ENCODE measurements at places on chromosomes 13 and 19.

DNA sequence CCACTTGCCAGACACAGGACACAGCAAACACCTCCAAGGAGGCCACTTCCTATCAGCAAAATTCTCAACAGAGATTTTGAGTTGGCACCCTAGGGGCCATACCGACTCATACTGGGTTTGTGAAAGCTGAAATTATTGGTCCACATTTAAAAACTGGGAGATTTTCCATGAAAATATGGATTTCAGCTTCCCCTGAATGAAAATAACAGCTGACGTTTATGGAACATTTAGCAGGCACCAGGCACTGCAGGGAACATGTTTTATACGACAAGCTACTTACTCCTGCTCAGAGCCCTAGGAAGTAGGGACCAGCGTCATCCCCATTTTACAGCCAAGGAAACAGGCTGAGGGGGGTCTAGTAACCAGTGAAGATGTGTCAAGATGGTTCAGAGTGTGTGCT, 169.3 kb downstream of the IER2 start:
- DNase-seq = no peak

- DNase-seq = no peak
Observed at GRCh38 chr13:78468621-78469020, 134.7 kb downstream of the POU4F1 start.

- no peak for DNase-seq
Observed at GRCh38 chr13:51943721-51944120, 67.5 kb downstream of the ATP7B start.

GRCh38 chr13:97267418-97268059, 45.4 kb downstream of the MBNL2 start:
- DNase-seq = no peak

GRCh38 chr13:53013113-53013512, 15.5 kb upstream of the OLFM4 start:
- no peak for DNase-seq

- DNase-seq = no peak
Observed at GRCh38 chr19:7857727-7858108, 16.5 kb downstream of the PRR36 start.

DNA sequence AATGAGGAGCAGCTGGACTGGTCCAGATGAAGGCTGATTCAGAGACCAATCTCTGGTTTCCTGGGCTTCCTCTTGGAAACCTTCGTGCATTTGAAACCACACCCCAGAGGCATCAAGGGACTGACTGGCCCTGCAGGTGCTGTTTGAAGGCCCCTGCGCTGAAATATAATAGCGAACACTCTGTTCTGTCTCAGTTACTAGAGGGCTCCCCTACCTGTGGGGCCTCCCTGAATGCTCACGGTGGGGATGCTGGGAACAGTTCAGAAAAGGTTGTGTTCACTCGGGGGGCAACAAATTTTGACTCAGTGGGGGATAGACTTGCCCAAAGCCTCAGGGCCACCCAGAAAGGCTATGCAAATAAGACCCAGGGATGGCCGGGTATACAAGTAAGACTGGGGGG, 6.4 kb downstream of the CCDC8 start:
- peak; percentile 69 for DNase-seq

- DNase-seq = no peak
Observed at GRCh38 chr19:35498984-35499527, 8.8 kb upstream of the KRTDAP start.

DNA sequence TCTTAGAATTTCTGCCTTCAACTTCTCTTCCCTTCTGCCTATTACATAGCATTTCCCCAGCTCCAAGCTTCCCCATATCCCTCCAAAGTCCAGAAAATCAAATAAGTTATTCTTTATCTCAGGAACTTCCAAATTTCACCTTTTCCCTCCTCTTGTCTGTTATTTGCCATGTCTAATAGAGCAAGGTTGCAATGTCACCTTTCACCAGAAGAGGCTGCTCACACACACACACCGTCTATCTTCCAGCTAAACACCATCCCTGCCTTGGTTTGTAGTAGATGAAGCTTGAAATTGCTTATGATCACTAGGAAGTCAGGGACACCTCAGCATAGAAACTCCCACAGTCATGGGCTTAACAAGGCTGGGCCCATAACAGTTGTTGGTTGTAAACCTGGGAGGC, 48.4 kb downstream of the ZNRF4 start:
- DNase-seq = no peak

DNA sequence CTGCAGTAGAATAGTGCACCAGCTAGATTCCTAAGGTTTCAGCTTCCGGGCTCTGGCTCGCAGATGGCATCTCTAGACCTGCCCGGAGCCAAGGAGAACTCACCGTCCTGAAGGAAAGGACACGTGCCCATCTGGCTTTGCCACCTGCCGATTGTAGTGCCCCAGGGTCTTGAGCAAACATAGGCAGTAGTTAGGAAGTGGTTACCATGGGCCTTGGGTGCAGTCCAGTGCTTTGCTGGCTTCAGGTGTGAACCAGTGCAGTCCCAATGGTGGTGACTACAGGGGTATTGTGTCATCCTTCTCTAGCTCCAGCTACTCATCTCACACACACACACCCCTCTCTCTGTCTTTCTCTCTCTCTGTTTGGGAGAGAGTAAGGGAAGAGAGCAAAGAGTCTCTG, 61.4 kb upstream of the TEX29 start:
- no peak for DNase-seq

DNA sequence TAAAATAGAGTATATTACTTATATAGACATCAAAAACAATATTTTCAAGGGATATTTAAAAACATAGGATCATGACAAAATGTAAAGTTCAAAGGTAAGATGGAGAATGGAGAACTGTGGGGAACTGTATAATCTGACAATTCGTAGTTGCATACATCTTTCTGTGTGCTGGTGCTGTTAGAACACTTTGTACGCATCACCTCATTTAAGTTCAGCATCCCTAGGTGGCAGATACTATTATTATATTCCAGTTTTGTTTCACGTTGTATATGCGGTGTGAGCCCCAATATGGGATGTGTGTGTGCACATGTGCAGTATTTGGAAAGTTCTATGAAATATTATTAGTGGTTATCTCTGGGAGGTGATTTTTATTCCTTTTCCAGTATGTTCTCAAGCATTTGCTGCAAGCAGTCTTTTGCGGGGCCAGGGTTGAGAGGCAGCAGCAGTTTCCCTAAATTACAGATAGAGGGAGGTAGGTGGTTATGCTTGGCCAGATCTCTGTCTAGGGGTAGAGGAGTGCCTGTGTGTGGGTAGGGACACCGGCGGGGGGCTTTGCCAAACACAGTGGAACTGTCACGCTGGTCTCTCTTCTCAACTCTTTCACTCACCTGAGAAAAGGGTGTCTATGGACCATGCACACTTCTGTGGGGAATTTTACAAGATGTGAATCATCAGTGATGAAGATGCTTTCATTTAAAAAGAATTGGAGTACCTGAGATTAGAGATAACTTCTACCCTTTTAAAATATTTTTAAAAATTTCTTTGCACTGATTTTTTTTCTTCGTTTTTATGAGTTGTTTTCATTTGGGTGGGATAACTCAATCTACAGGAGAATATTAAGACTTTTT, 55.6 kb upstream of the ALOX5AP start:
- no peak for DNase-seq

DNA sequence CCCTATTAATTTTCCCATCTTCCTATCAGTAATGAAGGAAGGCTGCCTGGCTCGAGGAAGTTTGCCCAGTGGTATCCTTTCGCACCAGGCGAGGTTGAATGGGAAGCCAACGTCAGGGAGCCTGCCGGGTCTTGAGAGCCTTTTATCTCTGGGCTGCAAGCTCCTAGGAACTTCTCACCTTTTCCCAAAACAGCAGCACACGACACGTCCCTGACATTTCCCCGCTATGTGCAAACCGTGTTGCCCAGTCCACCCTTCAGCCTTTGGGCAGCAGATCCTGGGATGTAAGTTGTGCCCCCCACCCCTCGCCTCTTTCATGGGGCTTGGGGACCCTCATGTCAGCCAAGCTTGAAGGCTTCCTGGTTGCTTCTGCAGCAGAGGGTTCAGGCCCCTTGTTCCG, 179.1 kb downstream of the ZNF536 start:
- no peak for DNase-seq

DNA sequence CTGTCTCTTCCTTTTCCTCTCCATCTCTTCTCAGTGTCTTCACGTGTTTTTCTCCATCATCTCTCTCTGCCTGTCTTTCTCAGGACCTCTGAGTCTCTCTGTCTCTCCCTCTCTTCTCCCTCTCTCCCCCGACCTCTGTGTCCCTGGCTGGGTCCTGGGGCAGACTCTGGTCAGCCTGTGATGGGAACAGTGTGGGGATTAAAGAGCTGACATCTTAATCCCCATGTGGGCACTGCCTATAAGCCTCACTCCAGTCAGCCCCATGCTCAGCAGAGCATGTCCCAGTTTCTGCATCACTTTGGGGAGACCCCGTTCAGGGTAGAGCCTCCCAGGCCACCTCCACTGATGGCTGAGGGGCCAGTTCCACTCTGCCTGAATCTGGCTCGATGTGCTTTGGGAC, 16.2 kb downstream of the EGLN2 start:
- no peak for DNase-seq

- DNase-seq = no peak
Observed at GRCh38 chr19:57161985-57162539, 5.2 kb downstream of the DUXA start.

DNA sequence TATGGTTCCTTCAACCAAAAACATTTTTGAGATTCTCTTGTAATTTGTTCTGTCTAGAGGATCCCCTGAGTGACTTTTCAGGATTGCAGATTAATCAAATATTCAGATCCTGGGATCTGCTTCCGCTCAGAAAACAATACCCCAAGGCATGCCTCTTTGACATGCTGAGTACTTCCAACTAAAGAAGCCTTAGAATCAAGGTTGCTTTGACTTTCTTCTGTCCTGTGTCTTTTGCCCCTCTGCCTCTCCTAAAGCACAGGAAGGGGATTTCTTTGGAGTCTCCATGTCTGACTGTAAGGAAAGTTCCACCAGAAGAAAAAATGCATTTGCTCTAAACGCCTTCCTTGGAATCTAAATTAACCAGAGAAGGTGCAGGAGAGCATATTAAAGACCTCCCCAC, 431.5 kb downstream of the FGF14 start:
- DNase-seq = no peak

- DNase-seq = no peak
Observed at GRCh38 chr13:98622931-98623331, 46.0 kb upstream of the STK24 start.

- DNase-seq = no peak
Observed at GRCh38 chr13:57740719-57741118, 109.2 kb downstream of the PCDH17 start.

GRCh38 chr13:20377720-20378119, 145.6 kb upstream of the GJB6 start:
- DNase-seq = no peak

GRCh38 chr13:51036418-51036817, 74.7 kb downstream of the C13orf42 start:
- DNase-seq = no peak

DNA sequence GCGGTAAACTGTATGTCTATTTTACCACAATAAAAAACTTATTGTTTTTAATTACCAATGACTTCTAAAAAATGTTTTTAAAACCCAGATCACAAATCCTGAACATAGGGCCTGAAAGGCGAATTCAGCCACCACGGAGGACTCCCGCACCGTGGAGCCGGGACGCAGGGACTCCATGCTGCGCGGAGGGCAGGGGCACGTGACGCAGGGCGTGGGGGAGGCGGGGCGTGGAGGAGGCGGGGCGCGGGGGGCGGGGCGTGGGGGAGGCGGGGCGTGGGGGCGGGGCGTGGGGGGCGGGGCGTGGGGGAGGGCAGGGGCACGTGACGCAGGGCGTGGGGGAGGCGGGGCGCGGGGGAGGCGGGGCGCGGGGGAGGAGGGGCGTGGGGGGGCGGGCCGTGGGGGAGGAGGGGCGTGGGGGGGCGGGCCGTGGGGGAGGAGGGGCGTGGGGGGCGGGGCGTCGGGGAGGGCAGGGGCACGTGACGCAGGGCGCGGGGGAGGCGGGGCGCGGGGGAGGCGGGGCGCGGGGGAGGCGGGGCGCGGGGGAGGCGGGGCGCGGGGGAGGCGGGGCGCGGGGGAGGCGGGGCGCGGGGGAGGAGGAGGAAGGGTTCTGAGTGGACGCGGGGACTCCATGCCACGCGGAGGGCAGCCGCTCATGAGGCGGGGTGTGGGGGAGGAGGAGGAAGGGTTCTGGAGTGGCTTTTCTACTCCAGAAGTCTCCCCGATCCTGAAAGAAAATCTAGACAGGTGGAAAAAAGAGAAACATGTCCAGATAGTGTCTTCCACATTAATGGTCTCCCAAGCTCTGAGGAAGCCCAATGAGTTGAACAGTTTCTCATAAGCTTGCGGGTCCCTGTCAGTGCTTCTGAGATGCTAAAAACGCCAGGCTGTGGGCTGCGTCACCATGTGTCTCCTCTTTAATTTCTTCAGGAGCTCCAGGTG, 4.4 kb upstream of the PROZ start:
- no peak for DNase-seq

DNA sequence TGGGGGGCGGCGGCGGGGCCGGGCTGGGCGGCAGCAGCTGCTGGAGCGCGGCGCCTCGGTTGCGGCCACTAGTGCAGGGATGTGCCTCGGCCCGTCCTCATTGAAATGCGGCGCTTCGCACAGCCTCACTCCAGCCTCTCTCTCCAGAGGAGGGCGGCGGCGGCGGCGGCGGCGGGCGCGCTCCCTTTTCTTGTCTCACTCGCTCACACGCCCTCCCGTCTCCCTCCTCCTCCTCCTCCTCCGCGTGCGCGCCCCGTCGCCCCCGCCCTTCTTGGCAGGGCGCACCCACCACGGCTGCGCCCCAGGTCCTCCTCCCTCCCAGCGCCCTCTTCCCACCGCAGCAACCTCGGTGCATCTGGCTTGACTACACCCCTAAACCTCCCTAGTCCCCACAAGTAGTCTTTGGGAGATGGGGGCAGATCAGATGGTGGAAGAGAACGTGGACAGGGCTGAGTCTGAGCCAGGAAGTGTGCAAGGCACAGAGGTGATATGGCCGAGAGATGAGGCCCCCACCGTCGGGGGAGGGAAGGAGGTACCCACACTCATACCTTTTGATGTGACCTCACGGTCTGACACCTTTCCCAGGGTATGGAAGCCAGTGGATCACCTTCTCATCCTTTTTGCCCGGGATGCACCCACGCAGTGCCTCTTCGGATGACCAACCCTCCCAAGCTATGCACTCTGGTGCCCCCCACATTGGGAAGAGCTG, at the start of gene DCLK1:
Gene DCLK1, minus strand, starts transcription at position 161 of the 709 bp plus-strand sequence.
- peak; percentile 16 for DNase-seq

DNA sequence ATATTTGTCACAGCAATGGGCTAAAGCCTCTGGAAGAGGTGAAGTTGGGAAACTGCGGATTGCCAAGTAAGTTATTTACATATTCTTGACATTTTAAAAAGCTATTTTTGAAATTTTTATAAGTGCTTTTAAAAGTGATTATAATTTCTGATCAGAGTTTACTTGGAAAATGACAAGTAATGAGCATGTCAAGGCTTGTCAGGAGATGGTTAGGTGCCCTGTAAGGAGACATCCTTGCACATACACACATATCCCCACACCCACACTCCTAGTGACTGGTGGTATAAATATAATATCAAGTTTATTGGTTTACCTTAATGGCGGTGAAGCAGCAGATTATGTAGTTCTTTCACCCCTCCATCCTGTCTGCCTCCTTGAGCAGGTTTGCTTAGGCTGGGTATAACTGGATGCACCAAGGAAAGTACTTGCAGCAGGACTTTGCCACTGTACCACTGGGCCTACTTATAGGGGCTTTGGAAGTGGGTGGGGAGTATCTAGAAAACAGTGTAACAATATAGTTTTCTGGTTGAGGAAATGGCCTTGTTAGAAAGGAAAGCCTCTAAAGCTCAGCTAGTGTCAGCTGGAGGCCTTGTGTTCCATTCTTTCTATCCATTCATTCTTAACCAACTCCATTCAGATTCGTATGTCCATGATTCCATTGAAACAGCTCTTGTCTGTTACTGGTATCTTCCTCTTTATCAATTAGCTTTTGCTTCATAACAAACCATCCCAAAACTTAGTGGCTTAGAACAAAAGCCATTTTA, 16.6 kb downstream of the GTF2F2 start:
- no peak for DNase-seq

- DNase-seq = peak; percentile 23
Observed at GRCh38 chr19:49165111-49165750, 7.6 kb downstream of the TRPM4 start.

Measured in DMS153 (cell line).